ENCODE measurements at places on chromosomes 3 and 15.

- no peak for DNase-seq
Measured at GRCh38 chr3:4091786-4092185, 211.4 kb upstream of the SETMAR start.

DNA sequence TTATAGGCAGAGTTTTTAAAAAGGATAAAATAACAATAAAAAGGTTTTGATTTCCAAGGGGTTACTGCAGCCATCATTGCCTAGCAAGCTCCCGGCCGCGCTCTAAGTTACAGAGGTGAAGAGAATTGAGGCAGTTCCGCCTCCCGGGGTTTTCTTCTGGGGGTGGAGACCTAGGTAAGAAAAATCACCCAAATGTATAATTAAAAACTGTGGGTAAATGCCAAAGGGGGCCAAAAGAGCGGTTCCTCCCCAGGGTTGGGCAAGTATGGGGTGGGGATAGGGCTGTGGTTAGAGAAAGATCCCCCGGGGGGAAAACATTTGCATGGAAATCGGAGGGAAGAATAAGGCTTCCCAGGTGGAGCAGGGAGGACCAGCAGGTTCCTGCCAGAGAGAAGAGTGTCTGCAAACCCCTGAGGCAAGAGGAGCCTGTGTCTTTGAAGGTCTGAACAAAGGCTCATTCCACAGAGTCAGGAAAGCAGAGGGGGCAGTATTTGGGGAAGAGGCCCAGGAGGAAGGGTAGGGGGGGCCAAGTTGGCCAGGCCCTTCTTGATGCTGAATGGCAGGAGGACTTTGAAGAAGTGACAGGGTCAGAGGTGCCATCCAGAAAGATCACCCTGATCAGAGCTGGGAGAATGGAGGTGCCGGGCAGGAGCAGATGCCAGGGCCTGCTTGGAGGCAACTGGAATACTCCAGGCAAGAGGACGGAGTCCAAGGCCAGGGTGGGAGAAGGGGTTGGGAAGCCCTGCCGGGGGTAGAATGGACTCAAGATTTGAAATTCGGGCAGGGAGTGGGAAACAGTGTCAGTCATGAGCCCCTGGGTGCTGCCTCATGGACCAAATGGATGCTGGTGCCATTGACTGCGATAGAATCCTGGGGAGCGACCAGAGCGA is 152.9 kb upstream of the RGMA start:
- no peak for DNase-seq

- no peak for DNase-seq
Measured at GRCh38 chr15:22845289-22845900, 6.9 kb downstream of the NIPA2 start.

DNA sequence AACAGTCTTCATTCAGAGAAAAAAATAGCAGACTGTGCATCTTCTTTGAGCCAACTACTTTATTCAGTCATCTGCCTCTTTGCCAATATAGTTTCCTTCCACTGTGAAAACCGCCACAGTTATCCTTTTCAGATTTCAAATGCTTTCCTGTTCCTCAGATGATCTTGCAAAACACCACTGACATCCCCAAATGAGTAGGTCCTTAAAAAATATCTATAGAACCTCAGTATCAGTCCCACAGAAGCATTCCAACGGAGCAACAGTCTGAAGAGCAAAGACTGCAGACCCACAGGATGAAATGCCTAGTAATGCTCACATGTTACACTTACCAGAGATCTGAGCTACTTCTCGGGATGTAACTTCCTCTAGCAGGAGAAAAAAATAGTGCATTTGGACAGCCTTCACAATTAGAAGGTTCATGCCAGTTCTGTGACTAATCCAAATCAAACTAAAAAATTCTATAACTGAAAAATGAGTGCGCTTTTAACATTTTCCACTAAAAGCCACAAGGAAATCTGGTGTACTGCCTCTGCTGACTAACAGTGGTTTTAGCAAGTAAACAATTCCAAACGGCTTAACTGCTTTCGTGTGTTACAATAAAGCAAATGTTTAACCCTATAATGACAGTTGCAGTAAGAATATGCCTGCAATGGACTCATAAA is at the start of gene ANKRD28:
Gene ANKRD28 (minus strand): TSS at position 338 of the 662 bp plus-strand sequence. CDS start 1,458 bp downstream, outside the sequence.
- DNase-seq, result peak; percentile 6

- DNase-seq, result no peak
Measured at GRCh38 chr3:14605067-14605466, 46.5 kb upstream of the CCDC174 start.

GRCh38 chr3:115580566-115580965 is 42.7 kb upstream of the GAP43 start:
- no peak for DNase-seq
